ENCODE measurements at places on chromosomes 1 and 21.
A peak's percentile ranks its signal among the peaks of the same experiment; 100 is the strongest.

GRCh38 chr1:98321191-98321590 lies 340.3 kb upstream of the SNX7 start:
- no peak for DNase-seq

GRCh38 chr1:155910621-155911121 lies 478 bp downstream of the RIT1 start:
- no peak for DNase-seq

GRCh38 chr1:48548985-48549384 lies 77.0 kb upstream of the SPATA6 start:
- DNase-seq, result no peak

DNA sequence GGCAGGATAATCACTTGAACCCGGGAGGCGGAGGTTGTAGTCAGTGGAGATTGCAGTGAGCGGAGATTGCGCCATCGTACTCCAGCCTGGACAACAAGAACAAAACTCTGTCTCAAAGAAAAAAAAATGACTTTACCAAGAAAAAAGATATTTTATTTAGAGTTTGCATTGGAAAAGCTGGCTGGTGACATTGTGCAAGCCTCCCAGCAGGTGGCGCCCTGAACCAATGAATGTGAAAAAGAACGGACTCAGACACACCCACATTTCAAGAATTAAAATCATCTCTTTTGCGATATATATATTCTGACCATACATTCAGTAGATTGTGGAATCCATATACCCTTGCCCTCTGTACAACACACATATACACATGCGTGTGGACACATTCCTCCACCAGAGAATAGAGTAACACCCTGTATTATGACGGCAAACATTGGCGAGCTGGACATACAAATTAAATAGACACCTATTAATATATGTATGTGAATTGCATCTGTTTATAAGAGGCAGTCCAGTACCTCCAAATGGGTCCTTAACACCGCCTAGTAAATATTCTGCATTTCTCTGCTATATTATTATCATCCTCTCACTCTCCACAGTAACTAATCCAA lies 39.0 kb upstream of the CADM3 start:
- peak; percentile 67 for DNase-seq

DNA sequence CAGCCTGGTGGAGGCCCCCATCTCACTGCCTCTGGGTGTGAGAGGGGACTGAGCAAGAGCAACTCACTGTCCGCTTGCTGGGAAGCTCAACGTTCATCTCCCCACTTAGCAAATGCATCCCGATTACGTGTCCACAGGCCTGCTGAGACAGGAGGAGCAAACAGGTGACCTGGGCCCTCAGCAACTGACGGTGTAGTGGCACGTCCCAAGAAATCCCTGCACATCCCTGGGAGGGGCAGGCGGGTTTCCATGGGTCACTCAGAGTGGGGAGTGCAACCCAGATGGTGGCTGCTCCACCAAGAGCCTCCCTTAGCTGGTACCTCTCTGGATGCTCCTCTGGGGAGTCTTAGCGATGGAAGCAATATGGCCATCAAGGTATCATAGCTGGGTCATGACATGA lies 229.4 kb downstream of the DYRK1A start:
- DNase-seq, result no peak

GRCh38 chr21:21439761-21440160 lies 441.6 kb downstream of the NCAM2 start:
- no peak for DNase-seq

DNA sequence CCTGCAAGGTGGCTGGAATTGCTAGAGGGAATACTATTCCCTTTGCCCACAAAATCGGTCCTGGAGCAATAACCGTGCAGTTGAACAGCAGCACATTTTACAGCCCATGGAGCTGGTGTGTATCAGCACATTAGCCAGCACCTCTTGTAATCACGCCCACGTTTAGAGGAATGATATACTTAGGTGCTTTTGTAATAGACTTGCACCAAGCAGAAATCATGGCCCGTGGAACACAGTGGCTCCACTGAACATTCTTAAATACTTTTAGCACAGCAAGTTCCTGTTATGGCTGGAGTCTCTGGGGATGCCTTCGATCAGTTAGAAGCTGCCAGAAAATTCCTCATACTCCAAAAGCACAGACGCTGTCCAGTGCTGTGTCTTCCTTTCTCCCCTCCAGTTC lies 218.1 kb upstream of the FAM78B start:
- no peak for DNase-seq

- no peak for DNase-seq
Observed at GRCh38 chr1:147822292-147822691, 61.9 kb upstream of the GJA5 start.

DNA sequence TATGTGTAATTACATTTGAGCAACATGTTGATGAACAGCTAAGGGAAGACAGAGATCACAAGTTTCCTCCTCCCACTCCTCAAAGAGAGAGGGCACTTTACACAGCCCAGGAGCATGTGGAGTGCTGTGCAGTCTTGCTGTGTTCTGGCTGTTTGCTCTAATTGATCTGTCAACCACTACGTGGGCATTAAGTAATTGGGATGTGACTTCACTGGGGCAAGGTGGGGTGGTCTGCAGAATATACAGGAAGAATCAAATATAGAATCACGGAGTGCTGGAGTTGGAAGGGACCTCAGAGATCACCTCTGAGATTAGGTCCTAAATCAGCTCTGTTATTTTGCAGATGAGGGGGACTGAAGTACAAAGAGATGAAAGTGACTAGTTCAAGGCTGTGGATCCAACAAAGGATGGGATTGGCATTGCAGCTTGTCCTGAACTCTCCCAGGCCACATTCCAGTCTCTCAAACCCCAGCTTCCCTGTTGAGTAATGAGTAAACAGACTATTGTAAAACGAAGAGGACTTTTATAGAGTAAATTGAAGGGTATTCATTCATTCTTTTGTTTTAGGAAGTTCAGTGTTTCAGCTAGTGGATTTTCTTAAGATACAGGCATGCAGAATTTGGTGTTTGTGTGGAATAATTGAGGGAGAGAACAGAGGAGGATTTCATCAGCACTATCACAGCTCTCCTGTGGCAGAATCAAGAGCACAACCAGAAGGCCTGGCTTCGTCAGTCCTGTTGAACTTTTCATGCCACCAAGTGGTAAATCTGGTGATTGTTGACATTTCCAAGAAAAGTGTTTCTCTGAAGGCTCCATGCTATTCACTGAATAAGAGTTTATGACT lies 22.4 kb downstream of the NOS1AP start:
- no peak for DNase-seq

DNA sequence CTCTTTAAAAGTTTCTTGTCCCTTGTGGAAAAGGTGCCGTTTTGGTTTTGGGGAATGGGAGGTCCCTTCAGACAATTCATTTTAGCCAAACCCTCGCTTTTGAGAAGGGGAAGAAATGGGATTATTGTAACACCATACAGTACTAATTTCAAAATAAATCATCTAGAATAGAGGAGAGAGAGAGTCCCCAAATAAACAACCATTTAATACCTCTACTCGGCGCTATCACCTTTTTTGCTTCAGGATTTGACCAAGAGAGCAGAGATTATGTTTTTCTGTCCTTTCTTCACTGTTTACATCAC lies 770 bp upstream of the RC3H1 start:
- DNase-seq, result no peak

- no peak for DNase-seq
Observed at GRCh38 chr1:189658381-189658780, 819.3 kb downstream of the BRINP3 start.

- DNase-seq, result no peak
Observed at GRCh38 chr1:19000065-19000464, 43.6 kb upstream of the IFFO2 start.

DNA sequence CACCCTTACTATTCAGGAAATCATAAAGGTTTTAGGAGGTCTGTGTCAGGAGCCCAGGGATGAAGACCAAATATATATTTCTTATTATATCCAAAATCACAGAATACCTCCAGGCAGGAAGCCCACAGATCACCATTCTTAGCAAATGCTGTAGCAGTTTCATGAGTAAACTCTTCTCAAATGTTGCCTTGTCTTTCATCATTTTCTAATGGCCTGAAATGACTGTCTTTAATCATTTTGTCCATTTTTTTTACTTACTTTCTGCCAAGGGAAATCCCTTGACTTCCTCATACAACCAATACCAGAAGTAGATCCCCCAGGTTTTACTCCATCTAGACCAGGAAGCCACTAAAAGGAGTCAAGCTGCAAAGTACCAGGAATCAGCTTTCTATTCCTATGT lies 32.4 kb downstream of the PSMG1 start:
- no peak for DNase-seq

DNA sequence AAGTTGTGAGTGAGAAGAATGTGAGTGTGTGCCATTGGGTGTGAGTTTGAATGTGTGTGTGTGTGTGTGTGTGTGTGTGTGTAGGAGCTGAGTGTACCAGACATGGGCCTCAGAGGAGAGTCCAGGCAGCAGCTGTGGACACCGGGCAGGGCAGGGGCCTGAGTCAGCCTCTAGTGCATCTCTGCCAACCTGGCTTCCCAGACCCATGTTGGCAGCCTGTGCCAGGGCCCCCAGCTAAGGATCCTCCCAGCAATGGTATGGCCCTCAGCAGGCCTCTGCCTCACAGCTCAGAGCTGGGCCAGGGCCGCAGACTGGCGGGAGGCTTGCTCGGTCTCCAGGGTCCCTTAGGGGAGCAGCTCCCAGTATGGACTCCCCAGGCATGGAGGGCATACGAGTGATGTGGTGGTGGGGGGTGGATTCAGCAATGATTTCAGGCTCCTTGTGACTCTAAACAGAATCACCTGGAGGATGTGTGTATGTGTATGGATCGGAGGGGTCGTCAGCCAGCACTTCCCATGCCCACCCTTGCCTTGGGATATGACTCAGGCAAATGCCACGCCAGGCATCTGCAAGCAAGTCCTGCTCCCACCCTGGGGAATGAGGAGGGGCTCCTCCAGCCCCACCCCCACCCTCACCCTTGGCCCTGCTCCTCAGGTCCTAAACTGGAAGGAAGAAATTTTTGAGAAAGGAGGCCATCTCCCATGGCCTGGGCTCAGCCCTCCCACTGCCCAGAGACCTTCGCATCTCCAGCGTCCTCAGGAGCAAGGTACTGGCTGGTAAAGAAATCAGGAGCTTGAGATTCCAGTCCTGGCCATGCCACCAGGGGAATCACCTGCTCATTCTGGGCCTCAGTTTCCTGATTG lies 1.8 kb upstream of the FOXO6 start:
- DNase-seq, result no peak

DNA sequence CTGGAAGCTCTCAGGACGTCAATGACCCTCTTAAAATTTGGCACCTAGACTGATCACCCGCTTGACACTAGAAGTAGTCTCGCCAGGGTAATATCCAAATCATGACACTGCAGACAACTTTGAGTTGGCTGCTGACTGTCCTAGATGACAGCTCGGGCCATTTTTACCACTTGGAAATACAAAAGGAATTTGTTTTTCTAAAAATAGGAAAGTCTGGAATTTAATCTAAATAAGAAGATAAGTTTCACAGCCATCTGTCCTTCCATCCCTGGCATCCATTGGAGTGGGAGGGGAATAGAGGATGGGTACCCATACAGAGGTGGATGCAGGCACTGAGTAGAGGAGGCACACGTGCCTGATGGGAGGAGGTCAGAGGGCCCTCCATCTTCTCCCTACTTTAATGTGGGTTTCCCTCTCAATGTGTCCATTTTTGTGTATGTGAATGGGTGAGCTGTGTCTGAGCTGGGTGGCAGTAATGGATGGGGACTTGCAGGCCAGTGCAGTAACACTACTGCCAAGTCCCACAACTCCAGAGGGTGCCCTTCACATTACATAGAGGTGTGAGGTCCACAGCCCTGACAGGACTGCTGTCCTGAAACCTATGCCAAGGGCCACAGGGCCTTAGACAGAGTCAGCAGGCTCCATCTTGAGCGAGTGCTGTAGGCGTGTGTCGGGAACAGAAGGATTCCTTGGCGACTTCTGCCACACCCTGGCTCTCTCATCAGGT lies 104.8 kb upstream of the IPO9 start:
- no peak for DNase-seq

- DNase-seq, result no peak
Observed at GRCh38 chr1:107575226-107575625, 389.8 kb downstream of the VAV3 start.

DNA sequence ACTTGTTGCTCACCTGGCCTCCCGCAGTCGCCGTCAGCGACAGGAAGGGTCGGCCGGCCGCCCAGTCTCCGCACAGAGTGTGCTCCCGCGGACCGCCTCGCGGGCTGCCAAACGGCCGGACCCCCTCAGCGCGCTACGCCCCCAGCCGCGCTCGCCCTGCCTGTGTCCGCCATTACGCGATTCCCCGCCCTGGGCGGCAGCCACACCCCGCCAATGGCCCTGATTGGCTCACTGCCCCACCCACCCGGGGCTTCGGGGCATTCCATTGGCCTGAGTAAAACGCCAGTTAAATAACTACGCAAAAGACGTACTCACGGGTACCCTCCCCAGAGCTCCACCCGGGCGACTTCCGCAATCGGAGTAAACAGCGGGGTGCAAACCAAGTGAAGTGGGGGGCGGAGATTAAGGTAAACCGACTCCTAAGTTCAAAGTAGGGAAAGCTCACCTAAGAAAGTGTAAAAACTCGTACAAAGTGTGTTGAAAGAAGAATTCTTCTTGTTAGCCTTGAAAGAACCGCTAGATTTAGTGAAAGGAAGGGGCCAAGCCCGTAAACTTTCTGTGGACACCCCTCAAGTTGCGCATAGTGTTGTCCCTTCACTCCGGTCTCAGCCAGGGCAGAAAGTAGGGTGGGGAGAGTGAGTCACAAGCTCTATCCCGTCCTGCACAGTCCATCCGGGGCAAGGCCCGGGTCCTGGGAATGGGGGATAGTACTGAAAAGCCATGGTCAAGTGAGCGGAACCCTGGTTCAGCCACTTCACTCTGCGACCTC lies at the start of gene WASF2:
Gene WASF2 (minus strand): TSS at position 195 of the 769 bp plus-strand sequence. CDS start 61,277 bp downstream, outside the sequence.
- DNase-seq, result peak; percentile 98

GRCh38 chr1:33820804-33821203 lies 43.1 kb upstream of the HMGB4 start:
- no peak for DNase-seq
